ENCODE measurements at places on chromosomes 2 and 18. TPM values are rescaled to one million over a fixed set of nuclear protein-coding genes. Genes with fewer than 3 reads are reported as not detected.

GCA gene
- total RNA-seq, result 7.6 TPM

CHPF gene
- total RNA-seq, result 85.9 TPM

HOXD13 gene
- not detected for total RNA-seq

DNA sequence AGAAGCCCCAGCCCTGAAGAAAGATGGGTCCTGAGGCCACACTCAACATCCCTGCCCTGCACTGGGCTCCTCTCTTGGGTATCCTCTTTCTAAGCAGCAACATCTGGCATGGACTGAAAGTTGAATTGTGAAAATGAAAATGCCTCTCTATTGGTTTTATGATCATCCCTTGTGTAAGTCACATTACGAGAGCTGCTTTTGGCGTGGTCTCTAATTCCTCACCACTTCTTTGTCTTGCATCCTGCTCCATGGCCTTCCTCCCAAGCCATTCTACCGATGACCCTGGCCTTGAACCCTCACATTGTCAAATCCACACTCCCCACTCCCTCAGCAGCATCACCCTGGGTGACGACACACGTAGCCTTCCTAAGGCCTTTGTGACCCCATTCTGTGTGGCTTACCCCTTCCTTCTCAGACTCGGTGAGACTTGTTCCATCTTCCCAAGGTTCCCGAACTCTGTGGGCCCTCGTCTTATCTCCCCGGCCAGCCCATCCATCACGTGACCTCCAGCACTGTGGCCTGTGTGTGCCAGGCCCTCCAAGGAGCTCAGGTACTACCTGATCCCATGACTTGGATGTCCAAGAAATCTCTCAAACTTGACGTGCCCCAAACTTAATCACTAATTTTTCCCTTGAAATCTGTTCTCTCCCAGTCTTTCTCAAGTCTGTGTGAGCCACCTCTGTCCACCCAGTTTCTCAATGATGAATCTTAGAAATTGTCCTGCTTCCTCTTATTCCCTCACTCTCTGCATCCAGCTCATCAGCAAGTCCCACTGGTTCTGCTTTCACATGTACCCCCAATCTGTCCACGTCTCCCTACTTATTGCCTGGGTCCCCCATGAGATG, 194.7 kb upstream of the HS6ST1 start:
- peak; percentile 24 for DNase-seq

GRCh38 chr2:70078384-70078783, 8.9 kb upstream of the PCBP1 start:
- no peak for DNase-seq

- DNase-seq, result no peak
Observed at GRCh38 chr2:66456183-66457041, 21.5 kb downstream of the MEIS1 start.

- DNase-seq, result no peak
Observed at GRCh38 chr2:20139407-20140172, 85.3 kb downstream of the SDC1 start.

- DNase-seq, result no peak
Observed at GRCh38 chr2:7209757-7210555, 292.7 kb downstream of the RNF144A start.

GRCh38 chr2:27730261-27730662, 41.3 kb upstream of the MRPL33 start:
- no peak for DNase-seq

DNA sequence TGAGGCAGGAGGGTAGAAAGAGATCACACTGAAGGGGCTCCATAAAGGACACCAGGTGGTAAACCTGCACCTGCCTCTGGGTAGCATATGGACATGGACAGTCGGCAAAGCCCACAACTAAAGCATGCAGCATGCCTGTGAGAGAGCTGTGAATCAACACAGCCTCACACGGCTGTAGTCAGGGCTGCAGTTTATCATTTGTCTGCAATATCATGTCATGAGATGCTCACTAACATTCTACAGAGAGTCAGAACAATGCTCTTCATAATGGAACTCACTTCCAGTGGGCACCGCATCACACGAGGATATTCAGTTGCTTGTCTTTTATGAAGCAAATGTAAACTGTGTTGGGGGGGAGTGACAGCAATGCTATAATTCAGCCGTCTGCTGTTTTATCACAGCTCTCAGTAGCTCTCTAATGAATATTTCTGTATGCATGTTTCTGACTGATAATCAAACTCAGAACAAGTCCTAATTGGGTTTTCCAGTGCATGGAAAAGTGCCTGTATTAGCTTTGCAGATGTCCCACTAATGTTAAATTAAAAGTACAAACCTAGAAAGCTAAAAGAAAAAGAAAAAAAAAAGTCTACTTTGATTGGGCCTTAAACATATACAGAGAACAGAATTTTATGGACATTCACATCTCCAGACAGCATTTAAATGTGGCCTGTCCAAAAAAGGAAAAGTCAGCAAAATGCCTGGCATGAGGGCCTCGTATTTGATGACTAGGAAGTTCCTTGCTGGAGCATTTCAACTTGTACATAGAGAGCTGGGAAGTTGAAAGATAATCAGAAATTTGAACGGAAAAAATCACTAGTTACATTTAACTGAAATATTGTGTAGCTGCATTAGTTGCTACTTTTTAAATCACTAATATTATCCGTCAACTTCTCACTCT, 406.1 kb upstream of the SOX11 start:
- no peak for DNase-seq

GRCh38 chr2:198453866-198454265, 649.5 kb downstream of the PLCL1 start:
- no peak for DNase-seq

DNA sequence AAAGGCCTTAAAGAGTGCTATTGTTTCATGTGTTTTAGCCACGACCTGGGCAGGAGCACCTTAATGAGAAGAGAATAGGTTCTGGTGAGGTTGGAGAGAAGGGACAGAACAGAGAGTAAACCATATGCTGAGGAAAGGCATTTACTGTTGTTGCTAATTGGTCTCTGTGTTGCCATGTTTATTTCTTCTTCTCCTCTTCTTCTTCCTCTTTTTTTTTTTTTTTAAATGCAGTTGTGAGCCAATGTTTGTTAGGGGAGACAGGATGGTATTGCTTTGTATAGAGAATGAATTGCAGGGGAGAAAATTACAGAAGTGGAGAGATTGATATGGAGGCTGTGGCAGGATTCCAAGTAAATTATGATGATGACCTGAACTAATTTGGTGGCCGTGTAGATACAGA, 2.6 kb downstream of the SCN9A start:
- DNase-seq, result no peak
